CD4-positive, alpha-beta T cell treated with Interleukin-17A for 4 hours (primary cell): ENCODE measurements at places on chromosomes 6 and 20.

DNA sequence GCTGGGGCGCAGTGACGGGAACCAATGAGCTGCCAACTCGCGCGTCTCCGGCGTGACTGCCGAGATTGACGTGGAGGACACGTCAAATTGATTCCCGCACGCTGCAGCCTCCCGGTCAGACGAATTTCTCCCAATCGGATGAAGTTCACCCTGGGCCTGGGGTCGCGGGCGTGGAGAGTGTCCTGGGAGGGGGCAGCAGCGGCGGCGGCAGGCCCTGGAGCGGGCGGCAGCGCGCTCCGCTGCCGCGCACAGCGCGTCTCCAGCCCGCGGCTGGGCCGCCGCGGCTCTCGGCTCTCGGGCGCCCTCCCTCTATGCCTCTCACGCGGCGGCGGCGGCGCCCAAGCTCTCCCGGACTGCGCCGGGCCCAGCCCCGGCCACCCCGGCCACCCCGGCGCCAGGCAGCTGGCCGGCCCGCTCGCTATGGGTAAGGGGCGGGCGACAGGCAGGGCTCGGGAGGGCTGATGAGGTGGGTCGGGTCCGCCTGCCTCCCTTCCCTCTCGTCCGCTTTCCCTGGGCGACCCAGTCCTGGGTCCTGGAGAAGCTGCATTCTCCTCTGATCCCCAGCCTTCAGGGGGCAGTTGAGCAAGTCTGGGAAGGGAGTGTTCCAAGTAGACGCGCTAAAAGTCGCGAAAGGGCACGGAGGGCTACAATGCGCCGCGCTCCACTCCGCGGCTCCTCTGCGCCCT lies at the start of gene PAX1:
Gene PAX1 (plus strand): TSS at position 90 of the 686 bp plus-strand sequence. CDS start 49 bp downstream, at position 139.
- no peak for DNase-seq

- no peak for DNase-seq
These were observed 129.7 kb upstream of the AHI1 start for GRCh38 chr6:135627092-135627715.

DNA sequence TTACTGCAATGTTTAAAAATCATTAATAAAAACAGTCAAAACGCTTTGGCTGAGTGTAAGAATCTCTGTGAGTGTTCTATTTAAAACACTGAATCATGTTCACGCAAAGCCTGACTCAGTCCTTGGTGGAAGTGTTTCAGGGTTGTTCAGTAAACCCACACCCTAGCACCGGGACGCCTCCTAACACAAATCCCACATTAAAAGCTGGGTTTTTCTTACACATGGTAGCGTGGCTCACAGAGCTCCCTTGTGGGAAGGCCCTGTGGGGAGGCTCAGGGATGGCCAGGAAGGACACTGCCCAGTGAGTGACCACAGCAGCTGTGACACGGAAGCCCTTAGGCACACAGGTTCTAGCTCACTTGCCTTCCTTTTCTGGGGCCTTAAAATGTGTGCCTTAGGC lies 80.2 kb downstream of the GMPR start:
- peak; percentile 52 for DNase-seq

- no peak for DNase-seq
These were observed 8.3 kb downstream of the HSF2 start for GRCh38 chr6:122407712-122408111.

DNA sequence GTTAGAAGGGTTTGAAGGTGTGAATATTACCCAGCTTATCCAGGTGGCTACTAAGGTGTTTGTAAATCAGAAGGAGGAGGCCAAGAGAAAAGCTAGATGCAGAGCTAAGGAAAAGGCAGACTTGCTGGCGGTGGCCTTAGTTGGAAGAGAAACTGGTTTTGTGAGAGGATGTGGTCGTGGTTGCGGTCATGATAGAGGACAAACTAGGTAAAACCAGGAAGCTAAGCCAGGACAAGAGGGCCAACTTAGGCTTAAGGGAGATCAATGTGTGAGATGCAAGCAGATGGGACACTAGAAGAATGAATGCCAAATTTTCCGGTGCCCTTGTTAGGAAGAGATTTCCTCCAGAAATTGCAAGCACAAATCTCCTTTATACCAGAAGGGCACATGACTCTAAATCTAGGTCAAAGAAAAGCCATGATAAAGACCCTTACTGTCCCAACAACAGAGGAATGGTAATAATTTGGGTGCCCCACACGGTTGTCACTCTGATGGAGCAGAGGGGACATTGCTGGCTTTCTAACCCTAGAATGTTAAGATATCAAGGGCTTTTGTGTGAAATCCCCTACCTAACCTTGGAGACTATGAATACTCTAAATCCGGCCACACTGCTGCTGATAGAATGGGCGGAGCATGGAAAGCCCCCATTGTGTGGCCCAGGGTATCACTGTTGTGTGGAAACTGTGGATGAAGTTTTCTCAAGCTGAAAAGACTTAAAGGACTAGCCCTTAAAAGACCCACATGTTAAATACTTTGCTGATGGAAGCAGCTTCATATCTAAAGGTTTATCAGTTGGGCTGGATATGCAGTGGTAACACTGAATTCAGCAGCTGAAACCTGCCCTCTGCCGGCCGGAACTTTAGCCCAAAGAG lies 7.8 kb downstream of the IL22RA2 start:
- DNase-seq, result peak; percentile 49

DNA sequence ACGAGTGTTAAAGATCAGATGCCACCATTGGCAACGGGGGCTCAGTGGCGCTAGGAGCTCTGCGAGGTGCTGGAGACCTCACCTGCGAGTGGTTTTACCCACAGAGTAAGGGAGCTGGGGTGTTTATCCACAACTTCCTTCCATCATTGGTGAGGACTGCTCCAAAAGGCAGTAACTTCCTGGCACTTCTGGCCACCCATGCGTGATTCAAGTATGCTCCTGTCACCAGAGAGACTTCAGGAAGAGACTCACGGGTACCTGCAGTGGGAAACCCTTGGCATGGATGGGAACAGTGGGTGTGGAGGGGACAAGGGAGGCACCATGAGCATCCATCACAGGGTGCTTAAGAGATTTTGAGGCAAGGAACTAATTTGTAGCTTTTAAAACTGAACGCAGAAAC lies 53.2 kb downstream of the RIN2 start:
- no peak for DNase-seq

GRCh38 chr20:5545455-5545854 lies 204.7 kb upstream of the SHLD1 start:
- DNase-seq, result no peak

DNA sequence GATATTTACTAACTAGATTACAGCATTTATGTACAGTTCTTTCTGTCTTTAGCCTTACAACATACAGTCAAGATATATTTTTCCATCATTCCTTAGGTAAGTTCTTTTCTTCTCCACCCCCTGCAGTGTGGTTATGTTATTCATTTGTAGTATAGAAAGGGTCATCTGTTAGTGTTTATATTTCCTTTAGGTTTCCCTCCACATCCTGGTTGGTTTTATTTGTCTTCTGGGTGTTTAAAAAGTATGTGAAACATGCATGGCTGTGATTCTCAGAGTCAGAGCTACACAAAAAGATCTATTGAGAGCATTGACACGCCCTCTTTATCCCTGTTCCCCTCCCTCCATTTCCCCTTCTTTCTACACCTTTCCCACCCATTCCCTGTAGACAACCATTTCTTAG lies 20.1 kb downstream of the DHX35 start:
- no peak for DNase-seq

- no peak for DNase-seq
These were observed 31.2 kb downstream of the TNFRSF21 start for GRCh38 chr6:47278545-47278944.

GRCh38 chr6:116543149-116543548 lies 2.3 kb downstream of the TRAPPC3L start:
- DNase-seq, result no peak

GRCh38 chr6:17703256-17703694 lies 3.5 kb downstream of the NUP153 start:
- peak; percentile 40 for DNase-seq

DNA sequence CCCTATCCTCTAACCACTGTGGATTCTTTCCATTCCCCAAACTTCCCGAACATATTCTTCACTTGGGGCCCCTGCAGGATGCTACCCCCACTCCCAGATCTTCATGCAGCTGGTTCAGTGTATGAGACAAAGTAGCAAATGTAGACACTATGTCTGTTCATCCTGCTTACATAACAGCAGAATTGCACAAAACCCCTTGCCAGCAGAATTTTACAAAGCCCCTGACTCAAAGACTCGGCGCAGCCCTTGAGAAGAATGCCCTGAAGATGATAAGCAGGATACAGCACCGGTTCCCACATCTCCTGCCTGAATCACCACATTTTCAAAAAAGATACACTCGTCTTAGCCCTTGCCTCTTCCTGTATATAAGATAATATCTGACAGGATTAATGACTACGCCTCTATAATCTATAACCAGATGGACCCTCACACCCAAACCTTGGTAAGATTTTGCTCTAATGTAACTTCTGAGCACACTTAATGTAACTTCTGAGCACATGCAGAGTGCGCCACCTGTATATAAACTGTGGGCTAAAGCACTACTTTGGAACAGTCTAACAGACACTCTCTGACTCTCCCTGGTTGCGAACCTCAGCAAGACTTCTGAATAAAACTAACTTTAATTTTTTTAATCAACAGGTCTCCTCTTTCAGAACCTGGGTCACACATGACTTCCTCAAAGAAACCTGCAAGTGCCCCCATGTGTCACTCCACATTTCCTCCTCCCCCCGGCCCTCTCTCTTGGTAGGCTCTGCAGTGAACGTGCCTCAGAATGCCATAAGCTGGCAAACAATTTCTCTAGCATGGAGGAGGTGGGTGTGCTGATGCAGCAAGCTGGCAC lies 28.7 kb downstream of the RALGAPA2 start:
- no peak for DNase-seq

GRCh38 chr20:48592107-48592940 lies 235.5 kb downstream of the PREX1 start:
- no peak for DNase-seq

DNA sequence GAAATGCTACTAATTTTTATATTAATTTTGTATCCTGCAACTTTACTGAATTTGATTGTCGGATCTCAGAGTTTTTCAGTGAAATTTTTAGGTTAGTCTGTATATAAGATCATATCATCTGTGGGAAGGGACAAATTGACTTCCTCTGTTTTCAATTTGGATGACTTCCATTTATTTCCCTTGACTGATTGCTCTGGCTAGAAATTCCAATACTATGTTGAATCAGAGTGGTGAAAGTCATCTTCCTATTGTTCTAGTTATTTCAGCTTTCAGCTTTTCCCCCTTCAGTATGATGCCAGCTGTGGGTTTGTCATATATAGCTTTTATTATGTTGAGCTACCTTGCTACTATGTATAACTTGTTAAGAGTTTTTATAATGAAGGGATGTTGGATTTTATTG lies 771.2 kb downstream of the KIF16B start:
- no peak for DNase-seq

DNA sequence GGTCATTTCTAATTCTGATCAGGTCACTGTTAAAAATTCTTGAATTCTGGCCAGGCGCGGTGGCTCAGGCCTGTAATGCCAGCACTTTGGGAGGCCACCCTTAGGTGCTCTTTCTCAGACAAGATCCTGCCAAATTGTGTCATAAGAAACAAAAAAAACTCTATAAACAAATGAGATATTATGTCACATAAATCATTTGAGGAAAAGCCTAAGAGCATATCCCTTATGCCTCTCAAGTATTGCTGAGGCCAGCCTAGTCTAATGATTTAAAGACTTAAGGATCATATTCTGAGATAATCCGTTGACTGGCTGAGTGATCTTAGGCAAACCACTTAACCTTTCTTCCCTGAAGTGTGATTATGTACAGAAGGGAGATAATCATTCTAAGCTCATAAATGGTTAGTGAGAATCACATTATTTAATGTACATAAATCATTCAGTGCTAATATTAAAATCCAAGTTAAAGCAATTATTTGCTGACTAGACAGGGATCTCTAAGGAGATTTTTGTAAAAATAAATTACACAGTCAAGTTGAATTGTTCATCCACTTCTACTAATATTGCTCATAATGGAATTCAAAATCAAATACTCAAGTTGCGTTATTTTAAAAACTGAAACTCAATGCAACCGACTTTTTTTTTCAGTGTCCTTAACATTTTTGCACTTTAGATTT lies 365.4 kb downstream of the PHF3 start:
- no peak for DNase-seq

GRCh38 chr6:53461041-53461656 lies 83.8 kb downstream of the GCLC start:
- no peak for DNase-seq

DNA sequence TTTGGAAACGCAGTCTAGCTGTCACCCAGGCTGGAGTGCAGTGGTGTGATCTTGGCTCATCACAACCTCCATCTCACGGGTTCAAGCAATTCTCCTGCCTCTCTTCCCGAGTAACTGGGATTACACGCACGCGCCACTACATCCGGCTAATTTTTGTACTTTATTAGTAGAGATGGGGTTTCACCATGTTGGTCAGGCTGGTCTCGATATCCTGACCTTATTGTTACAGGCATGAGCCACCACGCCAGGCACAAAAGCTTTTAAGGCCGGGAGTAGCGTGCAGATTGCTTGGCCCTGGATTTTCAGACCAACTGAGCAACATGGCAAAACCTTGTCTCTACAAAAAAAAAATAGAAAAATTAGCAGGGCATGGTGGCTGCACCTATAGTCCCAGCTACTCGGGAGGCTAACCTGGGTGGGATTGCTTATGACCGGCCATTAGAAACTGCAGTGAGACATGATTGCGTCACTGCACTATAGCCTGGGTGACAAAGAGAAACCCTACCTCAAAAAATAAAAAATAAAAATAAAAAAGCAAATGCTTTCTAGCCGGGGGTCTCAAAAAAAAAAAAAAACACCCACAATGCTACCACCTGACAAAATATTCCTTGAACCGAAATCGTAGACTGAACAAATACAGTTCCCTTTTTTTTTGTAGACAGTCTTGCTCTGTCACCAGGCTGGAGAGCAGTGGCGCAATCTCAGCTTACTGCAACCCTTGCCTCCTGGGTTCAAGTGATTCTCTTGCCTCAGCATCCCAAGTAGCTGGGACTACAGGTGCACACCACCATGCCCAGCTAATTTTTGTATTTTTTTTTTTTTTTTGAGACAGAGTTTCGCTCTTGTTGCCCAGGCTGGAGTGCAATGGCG lies 15.0 kb downstream of the RBM39 start:
- DNase-seq, result no peak

GRCh38 chr20:32358883-32359632 lies 927 bp downstream of the ASXL1 start:
- DNase-seq, result peak; percentile 79

DNA sequence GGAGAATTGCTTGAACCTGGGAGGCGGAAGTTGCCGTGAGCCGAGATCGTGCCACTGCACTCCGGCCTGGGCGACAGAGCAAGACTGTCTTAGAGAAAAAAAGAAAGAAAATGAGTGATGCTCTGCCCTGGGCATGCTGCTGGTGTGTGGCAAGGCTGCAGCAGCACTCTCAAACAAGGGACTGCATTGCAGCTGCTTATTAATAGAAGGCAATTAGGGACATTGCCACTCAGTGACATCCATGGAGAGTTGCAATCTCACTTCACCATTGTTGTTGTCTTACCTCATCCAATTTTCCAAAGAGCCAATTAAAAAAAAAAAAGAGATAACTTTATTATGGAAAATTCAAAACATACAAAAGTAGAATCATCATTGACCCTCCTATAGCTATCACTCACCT lies 131.1 kb downstream of the LRRC1 start:
- DNase-seq, result no peak
